ENCODE measurements at places on chromosomes 5 and 9.

- no peak for DNase-seq
Measured at GRCh38 chr5:38556088-38556598, 303 bp downstream of the LIFR start.

DNA sequence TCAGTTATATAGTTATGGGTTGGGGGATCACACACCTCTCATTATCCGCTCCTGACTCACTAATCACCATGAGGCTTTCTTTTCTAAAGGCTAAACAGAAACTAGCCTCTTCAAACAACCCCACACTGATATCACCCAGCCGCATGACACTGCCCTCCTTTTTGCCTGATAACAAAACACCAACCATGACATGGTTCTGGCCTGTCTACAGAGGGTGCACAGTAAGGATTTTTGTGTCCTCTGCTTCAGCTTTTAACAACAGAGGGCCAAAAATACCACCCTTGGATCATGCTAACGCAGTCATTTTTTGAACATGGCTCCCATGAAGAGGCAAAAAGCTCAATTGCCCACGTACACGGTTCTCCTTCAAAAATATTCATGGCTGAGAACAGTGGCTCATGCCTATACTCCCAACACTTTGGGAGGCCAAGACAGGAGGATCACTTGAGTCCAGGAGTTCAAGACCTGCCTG is 4.0 kb downstream of the CMBL start:
- no peak for DNase-seq

DNA sequence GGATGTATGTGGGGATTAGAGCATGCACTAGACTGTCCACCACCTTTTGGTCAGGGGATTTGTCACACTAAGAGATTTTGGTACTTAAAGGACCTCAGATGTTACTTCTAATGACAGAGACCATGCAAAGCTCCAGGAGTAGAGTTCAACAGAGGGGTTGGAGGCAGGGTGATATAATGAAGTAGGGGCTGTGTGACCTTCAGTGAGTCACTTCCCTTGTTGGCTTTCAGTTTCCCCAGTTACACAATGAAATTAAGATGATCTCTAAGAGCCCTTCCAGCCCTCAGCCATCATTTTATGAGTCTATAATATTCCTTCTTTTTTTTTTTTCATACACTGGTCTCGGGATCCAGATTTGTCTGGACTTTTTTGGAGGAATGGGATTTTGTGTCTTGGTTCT is 26.8 kb downstream of the GLRA1 start:
- DNase-seq: no peak

DNA sequence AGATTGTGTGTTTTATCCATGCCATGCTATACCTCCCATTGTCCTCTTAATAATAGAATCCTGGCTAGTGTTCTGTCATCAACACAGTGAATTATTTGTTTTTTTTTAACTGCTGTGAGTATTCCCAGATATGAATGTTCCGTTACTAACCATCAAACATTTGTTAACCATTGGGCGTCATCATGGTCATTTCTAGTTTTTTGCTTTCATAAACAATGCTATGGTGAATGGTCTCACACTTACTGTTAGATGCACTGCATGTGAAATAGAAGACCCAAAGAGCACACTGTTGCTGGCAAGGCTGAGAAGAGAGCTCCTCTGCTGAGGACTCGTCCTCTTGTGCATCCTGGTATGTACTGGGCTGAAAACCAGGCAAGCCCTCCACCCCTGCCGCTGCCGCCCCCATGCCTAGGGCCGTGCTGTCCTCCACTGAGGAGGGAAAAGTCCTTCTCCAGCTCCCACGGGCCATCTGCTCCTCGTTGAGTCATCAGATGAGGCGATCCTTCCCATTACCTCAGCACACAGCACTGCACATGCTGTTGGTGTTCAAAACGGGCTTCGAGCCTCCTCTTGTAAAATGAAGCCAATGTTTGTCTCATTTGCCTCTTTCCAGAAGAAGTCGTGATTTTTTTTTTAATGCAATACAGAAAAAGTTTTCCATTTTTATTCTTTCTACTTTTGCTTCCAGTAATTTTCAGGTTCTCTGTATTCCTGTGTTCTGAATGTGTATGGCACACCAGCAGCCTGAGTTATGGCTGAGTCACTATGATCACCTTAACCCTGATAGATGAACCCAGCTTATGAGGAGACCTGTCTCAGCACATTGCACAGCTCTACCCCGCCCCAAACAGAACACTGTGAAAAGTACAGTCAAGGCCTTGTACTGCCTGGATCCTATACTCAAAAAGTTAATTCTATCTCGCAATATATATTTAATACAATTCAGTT is 219.0 kb downstream of the AOPEP start:
- DNase-seq: no peak

GRCh38 chr5:78594021-78594420 is 54.6 kb downstream of the LHFPL2 start:
- DNase-seq: no peak

- no peak for DNase-seq
Measured at GRCh38 chr5:81251922-81252321, 18.8 kb downstream of the CKMT2 start.

DNA sequence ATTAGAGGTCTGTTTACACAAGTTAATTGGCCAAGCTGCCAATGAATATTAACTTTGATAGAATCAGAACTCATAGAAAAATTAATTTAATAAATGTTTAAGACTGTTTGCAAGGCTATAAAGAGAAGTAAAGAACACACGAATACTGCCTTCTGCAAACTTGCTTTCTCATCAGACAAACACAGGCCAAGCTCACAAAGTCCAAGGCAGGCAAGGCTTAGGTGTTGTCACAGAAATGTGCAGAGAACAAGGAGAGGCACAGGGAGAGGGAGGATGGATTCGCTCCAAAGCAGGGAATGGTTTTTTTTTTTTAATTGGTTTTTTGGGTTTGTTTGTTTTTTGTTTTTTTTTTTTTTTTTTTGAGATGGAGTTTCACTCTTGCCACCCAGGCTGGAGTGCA is 43.4 kb downstream of the RETREG1 start:
- DNase-seq: no peak

DNA sequence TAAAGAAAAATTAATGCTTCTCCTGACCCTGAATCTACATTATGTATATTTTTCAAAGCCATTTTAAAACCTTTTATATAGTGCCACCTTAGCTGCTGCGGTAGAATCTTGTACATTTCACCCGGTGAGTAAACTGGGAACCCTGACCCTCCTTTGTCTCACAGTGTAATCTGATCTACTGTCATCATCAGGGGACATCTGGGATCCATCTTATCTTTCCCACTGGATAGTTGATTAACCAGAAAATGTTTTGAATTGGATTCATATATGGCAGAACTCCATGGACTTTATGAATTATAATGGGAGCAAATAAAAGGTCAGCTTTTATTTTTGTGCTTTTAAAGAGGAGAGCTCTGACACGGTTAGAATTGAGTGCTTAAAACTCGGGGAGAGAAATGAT is 95.0 kb downstream of the ADAMTSL1 start:
- DNase-seq: no peak

DNA sequence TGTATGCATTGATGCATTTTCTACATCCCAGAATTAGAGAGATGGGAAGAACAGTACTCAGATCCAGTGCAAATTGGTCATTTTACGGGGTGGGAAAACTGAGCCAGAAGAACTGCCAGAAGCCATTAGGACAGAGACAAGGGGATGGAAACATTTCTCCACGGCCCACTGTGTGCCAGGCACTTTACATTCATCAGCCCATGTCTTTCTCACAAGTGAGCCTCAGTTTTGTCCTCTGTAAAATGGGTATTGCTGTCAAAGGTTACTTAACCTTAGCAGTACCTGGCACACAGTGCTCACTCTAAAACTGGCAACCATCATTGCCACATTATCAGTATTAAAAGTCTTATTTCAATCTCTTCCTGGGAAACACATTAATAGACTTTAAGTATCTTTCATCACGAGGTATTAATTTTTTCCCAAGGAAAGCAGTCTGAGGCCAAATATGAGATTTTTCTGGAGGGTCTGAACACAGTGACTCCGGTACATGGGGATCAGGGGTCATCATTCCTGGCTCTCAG is 5.2 kb downstream of the DUSP1 start:
- DNase-seq: no peak

GRCh38 chr9:86766912-86767311 is 180.4 kb downstream of the GAS1 start:
- no peak for DNase-seq

DNA sequence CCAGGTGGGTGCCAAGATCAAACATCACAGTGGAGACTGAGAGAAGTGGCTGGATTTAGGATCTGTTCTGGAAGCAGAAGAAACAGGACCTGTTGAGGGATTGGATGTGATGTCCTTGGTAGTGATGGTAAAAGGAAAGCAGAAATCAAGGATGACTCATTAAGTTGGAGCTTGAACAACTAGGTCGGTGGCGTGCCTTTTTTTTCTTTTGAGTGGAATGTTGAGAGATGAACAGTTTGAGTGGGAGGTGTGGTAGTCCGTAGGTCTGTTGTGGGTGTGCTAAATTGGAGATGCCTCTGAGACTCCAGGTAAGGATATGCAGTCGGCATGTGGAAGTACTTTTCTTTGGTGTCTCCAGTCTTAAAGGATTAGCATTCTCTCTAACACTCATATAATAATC is 92.1 kb upstream of the IL12B start:
- DNase-seq: no peak

- DNase-seq: no peak
Measured at GRCh38 chr9:135387976-135388375, 91.6 kb upstream of the PPP1R26 start.

- no peak for DNase-seq
Measured at GRCh38 chr5:34012791-34013190, 4.9 kb upstream of the AMACR start.

DNA sequence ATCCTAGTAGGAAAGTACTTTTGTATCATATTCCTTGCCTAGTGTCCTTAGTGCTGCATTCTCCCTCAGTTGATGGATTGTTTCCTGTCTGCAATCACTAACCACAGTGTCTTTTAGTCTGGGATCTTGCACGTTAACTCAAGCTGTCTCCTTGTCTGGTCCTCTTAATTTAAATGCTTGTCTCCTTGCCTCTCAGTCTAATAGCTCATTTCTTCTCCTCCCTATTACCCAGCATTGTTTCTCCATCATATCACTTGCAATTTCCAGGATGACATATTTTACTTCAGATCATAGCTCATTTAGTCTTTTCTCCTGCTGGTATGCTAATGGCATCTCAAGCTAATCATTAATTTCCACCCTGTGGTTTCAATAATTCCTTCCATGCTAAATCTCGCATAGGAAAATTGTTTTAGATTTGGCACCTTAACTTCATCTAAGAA is 2052.0 kb upstream of the C9orf72 start:
- DNase-seq: no peak

DNA sequence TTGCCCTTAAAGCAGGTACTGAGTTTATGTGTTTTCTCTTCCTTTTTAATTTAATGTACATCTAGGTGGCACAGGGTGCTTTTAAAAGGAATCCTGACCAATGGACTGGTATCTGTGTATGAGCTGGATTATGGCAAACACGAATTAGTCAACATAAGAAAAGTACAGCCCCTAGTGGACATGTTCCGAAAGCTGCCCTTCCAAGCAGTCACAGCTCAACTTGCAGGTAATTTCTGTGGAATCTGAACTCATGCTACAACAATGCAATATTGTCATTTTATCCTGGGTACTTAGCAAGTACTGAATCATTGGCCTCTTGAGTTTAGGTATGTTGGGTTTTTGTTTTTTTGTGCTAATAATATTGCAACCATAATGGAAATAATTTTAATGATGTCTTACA is 14.4 kb upstream of the TMOD1 start:
- no peak for DNase-seq
